ENCODE measurements at places on chromosomes 7 and 10.

GRCh38 chr7:37756797-37757551, 73.4 kb downstream of the GPR141 start:
- no peak for DNase-seq

- no peak for DNase-seq
These were observed 137.7 kb downstream of the NEUROD6 start for GRCh38 chr7:31202801-31203200.

DNA sequence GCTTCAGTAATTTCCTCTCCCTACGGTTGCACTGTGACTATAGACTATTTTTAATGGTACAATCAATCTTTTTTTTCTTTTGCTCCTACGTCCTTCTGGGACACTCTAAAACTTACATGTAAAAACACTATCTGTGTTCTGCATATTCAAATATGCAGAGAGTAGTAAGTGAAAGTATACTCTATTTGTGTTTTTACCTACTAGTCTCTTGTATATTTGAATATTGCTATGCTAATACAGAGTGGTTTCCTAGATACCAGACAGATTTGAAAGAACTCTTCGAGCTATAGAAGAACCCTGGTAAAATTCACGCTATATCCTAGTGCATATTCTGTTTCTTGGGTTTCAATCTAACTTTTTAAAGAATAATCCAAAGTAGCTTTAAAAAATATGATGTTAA, 200.8 kb upstream of the LRRN3 start:
- no peak for DNase-seq

- DNase-seq, result no peak
These were observed 8.4 kb downstream of the LAMB1 start for GRCh38 chr7:107994421-107995030.

DNA sequence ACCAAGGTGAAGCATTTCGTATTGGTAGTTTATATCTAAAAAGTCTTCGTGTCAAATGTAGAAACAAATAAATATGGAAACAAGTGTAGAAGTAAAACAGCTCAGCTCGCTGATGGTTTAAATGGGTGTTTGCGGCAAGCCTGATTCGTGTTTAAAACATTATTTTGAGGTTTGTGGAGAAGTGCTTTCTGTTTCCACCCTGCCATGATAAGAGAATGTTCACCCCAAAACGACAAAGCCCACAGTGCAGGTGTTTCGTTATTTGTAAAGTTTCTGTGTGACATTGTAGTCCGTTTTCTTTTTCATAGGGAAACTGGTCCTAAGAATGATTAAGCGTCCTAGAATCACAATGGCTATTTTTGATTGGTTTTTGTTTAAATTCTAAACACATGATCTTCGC, 316.2 kb upstream of the SHH start:
- no peak for DNase-seq

- no peak for DNase-seq
These were observed 745.1 kb downstream of the CNTNAP2 start for GRCh38 chr7:146861701-146862100.

- no peak for DNase-seq
These were observed 182.4 kb downstream of the MYOF start for GRCh38 chr10:93299606-93300287.

GRCh38 chr7:101106386-101106785, 20.5 kb upstream of the SERPINE1 start:
- DNase-seq, result no peak

GRCh38 chr7:110291430-110291829, 799.5 kb upstream of the LRRN3 start:
- DNase-seq, result no peak

- no peak for DNase-seq
These were observed 81.6 kb downstream of the CDK14 start for GRCh38 chr7:90677486-90678404.

- DNase-seq, result no peak
These were observed 154.0 kb downstream of the PLXDC2 start for GRCh38 chr10:19970256-19970655.

- DNase-seq, result no peak
These were observed 73.9 kb upstream of the SMNDC1 start for GRCh38 chr10:110378533-110379108.

DNA sequence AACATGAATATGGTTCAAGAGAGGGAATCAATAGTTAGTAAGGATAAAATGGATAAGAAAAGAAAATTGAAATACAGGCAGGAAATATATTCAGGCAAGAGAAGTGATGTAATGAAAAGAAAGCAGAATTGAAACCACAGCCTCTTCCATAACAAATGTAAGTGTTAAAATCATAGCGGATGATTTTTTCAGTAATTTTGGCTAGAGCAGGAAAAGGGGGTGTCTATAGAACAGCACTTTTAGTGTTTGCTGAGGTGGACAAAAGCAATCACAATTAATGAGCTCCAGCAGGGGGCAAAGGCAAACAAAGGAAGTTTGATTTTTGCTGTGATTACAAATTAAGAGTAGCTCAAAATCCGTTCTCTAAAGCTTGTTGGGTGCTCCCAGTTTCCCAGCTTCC, 79.0 kb downstream of the TRIL start:
- DNase-seq, result no peak

GRCh38 chr7:124085179-124085578, 52.3 kb upstream of the TMEM229A start:
- no peak for DNase-seq

GRCh38 chr7:139647814-139648390, 124.4 kb downstream of the CLEC2L start:
- no peak for DNase-seq

GRCh38 chr7:92782236-92782635, 54.1 kb downstream of the CDK6 start:
- DNase-seq, result no peak

DNA sequence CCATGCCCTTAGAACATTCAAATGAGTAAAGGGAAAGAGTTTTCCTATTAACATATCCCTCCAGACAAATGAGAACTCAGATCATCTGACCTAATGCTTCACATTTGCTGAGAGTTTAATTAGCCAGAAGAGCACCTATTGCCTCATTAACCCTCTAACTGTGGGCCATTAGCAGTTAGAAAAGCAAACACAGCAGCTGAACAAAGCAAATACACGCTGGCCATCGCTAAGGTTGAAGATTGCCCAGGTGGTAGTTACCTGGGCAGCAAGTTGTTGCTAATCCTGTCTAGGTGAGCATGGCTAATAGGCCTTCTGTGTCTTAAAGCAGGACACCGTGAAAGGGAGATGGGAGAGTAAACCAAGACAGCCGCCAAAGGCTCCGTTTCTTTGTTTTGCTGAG, 49.9 kb upstream of the UCN3 start:
- DNase-seq, result no peak

DNA sequence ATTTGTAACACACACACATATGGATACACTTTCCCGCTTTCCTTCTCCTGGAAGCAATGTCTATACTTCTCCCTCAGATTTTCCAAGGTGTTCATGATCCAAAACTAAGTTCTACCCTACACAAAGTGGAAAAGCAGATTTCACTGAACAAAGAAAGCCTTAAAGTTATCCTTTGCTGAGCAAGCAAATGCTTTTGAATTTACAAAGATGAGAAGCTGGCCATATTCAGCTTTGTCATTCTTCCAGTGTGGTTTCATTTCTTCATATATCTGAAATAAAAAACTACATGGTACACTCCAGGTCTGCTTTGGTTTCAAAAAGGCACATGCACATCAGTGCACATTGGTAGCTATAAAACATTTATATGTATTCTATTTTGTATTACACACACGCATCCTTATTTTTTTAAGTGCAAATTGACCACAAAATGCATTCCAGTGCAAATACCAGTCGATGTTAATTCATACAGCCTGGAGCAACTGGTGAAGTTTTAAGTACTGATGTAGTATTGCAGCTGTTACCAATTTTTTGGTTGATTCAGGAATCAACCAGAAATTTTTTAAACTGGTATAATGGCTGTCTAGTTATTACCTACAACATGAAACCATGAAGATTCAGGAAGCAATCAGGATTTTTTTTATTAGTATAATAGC, 65.5 kb upstream of the SRPK2 start:
- DNase-seq, result no peak

DNA sequence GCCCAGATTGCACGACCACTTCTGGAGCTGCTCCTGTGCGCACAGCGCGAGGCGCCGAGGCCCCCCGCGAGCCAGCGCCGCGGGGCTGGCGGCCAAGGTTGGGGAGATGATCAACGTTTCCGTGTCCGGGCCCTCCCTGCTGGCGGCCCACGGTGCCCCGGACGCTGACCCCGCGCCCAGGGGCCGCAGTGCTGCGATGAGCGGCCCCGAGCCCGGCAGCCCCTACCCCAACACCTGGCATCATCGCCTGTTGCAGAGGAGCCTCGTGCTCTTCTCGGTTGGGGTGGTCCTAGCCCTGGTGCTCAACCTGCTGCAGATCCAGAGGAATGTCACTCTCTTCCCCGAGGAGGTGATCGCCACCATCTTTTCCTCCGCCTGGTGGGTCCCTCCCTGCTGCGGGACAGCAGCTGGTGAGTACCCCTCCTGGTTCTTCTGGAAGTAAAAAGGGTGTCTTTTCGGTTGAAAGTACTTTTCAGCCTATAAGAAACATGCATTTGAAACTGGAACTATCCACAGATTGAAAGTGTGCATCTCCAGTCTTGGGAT, 683 bp downstream of the INSIG1 start:
- no peak for DNase-seq

GRCh38 chr7:106374437-106374836, 89.7 kb upstream of the NAMPT start:
- no peak for DNase-seq

- DNase-seq, result no peak
These were observed 19.2 kb upstream of the SEC61G start for GRCh38 chr7:54778166-54778565.

DNA sequence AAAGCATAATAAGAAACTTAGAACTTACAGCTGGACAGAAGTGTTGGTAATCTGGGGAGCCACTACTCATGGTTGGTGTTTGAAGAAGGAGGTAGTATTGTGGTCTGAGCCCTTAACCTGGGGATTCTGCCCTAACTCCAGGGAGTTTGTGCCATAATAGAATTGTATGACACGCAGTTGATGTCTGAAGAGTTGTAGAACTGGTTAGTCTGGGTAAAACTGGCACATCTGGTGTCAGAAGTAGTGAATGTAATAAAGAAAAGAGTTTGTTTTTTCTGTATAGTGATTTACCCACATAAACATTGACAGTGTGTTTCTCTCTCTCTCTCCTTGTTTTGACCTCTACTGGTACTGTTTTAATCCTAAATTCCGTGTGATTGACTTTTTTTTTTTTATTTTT, 448.1 kb upstream of the SEMA3D start:
- DNase-seq, result no peak

DNA sequence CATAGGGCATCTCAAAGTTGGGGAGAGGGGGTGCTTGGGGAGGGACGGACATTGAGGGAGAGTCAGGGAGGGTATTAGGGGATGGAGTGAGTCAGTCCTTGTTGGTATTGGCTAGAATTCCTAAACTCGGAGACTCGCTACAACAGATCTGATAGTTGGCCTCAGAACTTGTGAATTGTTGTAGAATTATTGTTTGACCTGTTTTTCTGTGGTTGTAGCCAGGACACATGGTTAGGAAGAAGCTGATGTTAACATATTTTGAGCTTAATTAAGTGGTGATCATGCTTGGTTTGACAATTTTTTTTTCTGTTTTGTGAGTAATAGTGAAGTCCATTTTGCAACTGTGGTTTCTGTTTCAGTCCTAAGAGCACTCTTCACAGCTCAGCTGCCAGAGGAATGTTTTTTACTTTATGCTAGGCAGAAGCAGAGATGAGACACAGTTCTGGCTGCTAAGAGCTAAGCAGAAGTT, 1190.3 kb upstream of the C7orf33 start:
- DNase-seq, result no peak

DNA sequence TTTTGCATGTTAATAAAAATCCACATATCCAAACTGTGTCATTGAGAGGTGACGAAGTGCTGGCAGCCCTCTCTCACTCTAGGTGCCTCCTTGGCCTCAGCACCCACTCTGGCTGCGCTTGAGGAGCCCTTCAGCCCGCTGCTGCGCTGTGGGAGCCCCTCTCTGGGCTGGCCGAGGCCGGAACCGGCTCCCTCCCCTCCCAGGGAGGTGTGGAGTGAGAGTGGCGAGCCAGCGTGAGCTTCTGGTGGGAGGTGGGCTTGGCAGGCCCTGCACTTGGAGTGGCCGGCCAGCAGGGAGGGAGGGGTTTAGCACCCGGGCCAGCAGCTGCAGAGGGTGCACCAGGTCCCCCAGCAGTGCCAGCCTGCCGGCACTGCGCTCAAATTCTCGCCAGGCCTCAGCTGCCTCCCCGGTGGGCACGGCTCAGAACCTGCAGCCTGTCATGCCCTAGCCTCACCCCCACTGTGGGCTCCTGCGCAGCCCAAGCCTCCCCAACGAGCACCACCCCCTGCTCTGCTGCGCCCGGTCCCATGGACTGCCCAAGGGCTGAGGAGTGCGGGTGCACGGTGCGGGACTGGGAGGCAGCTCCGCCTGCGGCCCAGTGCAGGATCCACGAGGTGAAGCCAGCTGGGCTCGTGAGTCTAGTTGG, 11.1 kb downstream of the YAE1 start:
- DNase-seq, result no peak

GRCh38 chr10:82150123-82150900, 275.3 kb downstream of the NRG3 start:
- DNase-seq, result peak; percentile 4

- DNase-seq, result no peak
These were observed 56.2 kb downstream of the EEPD1 start for GRCh38 chr7:36208997-36209813.

- no peak for DNase-seq
These were observed 1132.3 kb downstream of the XPNPEP1 start for GRCh38 chr10:108791030-108791429.

DNA sequence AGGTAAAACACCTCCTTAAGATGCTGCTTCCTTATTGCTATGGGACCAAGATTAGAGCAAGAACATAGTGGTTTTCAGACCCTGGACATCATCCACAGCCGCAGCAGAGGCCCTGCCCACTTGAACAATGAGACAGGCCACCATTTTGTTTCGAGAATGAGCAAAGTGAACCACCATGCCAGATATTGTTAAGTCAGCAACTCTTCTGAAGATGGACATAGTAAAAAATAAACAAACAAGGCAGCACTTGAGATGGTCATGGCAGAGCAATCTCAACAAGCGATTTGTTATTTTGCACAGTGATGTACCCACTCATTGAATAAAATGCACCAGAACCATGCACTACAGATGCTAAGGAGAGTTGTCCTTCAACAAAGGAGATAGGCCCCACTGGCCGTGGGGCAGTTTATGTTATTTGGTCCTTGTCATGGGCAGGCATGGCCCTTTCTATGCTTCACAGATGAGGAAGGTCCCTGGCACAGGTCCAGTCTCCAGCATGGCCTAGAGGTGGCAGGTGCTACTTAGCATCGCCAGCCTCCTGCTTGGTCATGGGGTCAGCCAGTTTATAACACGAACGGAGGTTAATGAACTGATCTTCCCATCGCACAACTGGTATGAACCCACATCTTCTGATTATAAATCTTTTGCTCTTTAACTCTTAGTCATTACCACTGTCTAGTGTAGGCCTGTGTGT, 44.1 kb downstream of the IKZF1 start:
- DNase-seq, result no peak

DNA sequence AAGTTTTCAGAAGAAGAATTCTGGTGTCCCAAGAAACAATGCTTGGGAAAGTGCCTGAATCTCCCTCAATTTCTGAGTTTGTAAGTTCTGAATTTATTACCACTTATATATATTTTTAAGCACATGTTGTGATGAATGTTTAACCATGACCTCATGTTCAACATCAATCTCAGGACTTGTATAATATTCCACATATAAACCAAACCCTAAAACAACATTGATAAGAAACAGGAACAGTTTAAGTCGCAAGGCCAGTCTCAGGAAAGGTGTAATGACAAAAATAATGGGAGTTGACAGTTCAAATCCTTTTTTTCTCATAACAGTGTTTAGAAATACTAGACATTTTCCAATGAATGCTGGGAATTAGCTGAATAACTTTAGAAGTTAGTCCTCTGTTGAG, 22.8 kb downstream of the NRP1 start:
- no peak for DNase-seq
